ENCODE measurements at places on chromosomes 3 and 15. TPM values are rescaled to one million over a fixed set of nuclear protein-coding genes. Genes with fewer than 3 reads are reported as not detected.

DNA sequence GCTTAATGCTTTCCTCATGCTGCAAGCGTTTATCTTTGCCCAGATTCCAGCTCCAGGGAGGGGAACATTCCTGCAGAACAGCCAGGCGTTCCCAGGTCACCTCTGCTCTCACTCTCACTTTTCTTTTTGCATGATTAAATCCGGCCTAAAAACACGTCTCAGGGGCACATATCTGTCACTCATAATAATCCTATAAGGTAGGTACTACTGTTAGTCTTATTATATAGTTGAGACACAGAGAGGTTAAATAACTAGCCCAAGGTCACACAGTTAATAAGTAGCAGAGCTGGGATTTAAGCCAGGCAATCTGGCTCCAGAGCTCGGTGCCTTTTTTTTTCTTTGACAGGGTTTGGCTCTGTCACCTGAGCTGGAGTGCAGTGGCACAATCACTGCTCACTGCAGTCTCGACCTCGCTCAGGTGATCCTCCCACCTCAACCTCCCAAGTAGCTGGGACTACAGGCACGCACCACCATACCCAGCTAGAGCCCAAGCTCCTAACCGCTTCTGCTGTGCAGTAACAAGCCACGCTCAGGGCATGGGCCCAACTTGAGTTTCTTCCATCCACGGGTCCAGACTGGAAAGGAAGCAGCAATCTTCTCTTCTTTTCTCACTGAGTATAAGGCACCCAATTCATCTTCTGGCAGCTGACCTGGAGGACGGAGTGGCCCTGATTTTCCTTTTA lies 96.5 kb downstream of the LIPC start:
- DNase-seq: no peak
- no peaks in the 10 kb centered on the region for H3K27me3 ChIP-seq
- no peaks in the 10 kb centered on the region for H3K4me1 ChIP-seq
- no peak overlapping the region for H3K27ac ChIP-seq
- no peak overlapping the region for H3K4me3 ChIP-seq

Gene GOLGA8H
- not detected for total RNA-seq

GRCh38 chr15:47431501-47431900 lies 285.8 kb upstream of the SEMA6D start:
- no peaks in the 10 kb centered on the region for H3K36me3 ChIP-seq
- H3K27me3 ChIP-seq: no peaks in the 10 kb centered on the region
- no peaks in the 10 kb centered on the region for H3K4me1 ChIP-seq
- DNase-seq: no peak
- H3K4me3 ChIP-seq: no peak overlapping the region
- no peak overlapping the region for H3K27ac ChIP-seq

DNA sequence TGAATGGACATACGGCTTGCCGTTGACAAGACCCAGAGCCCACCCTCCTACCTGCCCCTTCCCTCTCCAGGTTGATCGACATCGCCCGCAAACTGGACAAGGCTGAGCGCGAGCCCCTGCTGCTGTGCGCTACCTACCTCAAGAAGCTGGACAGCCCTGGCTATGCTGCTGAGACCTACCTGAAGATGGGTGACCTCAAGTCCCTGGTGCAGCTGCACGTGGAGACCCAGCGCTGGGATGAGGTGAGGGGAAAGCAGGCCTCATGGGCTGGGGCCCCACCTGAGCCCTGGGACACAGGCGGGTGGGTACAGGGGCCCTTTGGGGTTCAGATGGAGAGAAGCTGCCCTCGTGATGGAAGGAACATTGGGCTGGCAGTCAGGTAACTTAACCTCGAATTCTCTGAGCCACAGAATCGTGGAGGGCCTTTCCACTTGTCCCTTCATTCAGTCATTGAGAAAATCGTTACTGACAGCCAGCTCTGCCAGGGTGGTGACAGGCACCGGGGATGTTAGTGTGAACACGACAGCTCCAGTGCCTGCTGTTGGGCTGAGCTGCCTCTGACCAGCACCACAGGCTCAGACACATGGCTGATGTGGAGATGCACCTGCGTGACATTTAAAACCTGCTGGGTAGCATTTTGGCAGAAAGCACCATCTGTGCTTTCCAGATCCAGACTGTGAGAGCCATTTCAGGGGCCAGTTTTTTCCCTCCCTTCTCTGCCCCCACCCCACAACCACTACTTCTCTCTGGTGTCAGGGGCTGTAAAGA lies 25.6 kb upstream of the RHO start:
- no peaks in the 10 kb centered on the region for H3K4me1 ChIP-seq
- no peak overlapping the region for H3K27ac ChIP-seq
- H3K4me3 ChIP-seq: no peak overlapping the region
- DNase-seq: no peak

- H3K4me1 ChIP-seq: no peaks in the 10 kb centered on the region
- H3K4me3 ChIP-seq: no peak overlapping the region
- no peak overlapping the region for H3K27ac ChIP-seq
- no peak for DNase-seq
Observed at GRCh38 chr15:83483612-83484011, 36.5 kb downstream of the SH3GL3 start.

Gene MUSTN1
- total RNA-seq: 7.6 TPM

DNA sequence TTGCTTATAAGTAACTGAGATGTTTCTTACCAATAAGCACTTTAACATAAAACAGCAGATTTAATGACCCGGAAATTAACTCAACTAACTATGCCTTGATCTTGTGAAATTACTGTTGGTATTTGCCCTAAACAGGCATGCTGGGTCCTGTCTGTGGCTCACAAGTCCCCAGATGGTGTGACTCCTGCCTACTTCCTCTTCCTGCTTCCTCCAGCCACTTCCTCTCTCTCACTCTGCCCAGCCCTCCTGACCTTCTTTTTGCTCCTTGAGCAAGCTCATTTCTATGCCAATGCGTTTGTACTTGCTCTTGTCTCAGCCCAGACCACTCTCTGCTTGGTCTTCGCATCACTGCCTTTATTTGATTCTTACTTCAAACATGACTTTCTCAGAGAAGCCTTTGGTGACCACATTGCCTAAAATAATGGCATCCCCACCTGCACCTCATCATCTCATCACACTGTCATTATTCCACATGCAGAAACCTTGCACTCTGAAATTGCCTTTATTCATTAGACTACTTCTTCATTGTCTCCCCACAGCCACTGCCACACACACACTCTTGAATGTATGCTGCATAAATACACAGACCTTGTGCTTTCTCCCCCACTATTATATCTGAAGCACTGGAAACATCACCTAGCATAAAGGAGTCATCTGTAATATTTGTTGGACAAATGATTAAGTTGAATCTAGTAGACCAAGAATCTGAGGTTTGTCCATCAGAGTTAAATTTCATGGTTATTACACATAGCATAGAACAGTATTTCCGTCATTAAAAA lies 256.3 kb upstream of the SEMA6D start:
- H3K36me3 ChIP-seq: no peaks in the 10 kb centered on the region
- H3K4me3 ChIP-seq: no peak overlapping the region
- DNase-seq: no peak
- no peak overlapping the region for H3K27ac ChIP-seq

GRCh38 chr3:84959470-84960271 lies 882 bp downstream of the CADM2 start:
- H3K36me3 ChIP-seq: no peaks in the 10 kb centered on the region
- H3K4me1 ChIP-seq: peaks cover 15% of the 10 kb centered on the region
- peaks cover 29% of the 10 kb centered on the region for H3K27me3 ChIP-seq
- DNase-seq: no peak
- H3K27ac ChIP-seq: no peak overlapping the region

Gene FMN1
- total RNA-seq: 0.20 TPM

GRCh38 chr3:110821586-110821985 lies 250.0 kb upstream of the NECTIN3 start:
- H3K36me3 ChIP-seq: no peaks in the 10 kb centered on the region
- H3K4me1 ChIP-seq: no peaks in the 10 kb centered on the region
- no peak overlapping the region for H3K4me3 ChIP-seq
- H3K27me3 ChIP-seq: no peaks in the 10 kb centered on the region
- DNase-seq: no peak

- no peak overlapping the region for H3K27ac ChIP-seq
- H3K4me1 ChIP-seq: no peaks in the 10 kb centered on the region
- no peaks in the 10 kb centered on the region for H3K36me3 ChIP-seq
- no peaks in the 10 kb centered on the region for H3K27me3 ChIP-seq
- DNase-seq: no peak
Observed at GRCh38 chr3:178291574-178292370, 244.5 kb upstream of the KCNMB2 start.

DNA sequence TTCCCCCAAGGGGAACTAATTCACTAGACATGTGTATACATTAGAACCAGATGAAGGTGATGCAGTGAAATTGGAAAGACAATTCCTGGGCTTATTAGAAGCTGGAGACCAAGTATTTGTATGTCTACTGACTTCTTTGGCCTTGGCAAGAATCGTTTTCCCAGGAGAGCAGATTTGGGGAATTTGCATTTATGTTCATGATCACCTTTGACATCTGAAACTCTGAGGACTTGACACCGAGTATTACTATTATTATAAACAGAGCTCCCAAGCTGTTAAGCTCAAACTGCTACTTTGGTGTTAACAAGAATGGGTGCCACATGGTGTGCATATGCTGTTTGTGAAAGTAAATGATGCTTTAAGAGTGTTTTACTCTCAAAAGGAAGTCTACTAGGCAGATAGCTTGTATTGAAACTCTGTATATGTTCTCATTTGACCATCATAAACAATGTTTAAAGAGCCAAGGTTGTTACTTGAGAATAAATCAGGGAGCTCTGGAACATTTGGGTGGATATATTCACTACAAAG lies 519.8 kb upstream of the GOLIM4 start:
- H3K27me3 ChIP-seq: no peaks in the 10 kb centered on the region
- H3K27ac ChIP-seq: no peak overlapping the region
- DNase-seq: no peak
- H3K4me1 ChIP-seq: no peaks in the 10 kb centered on the region
- H3K36me3 ChIP-seq: no peaks in the 10 kb centered on the region

GRCh38 chr15:70605606-70606410 lies 157.6 kb downstream of the UACA start:
- H3K4me3 ChIP-seq: no peak overlapping the region
- no peaks in the 10 kb centered on the region for H3K36me3 ChIP-seq
- H3K4me1 ChIP-seq: no peaks in the 10 kb centered on the region
- no peaks in the 10 kb centered on the region for H3K27me3 ChIP-seq
- DNase-seq: no peak
- H3K27ac ChIP-seq: no peak overlapping the region

DNA sequence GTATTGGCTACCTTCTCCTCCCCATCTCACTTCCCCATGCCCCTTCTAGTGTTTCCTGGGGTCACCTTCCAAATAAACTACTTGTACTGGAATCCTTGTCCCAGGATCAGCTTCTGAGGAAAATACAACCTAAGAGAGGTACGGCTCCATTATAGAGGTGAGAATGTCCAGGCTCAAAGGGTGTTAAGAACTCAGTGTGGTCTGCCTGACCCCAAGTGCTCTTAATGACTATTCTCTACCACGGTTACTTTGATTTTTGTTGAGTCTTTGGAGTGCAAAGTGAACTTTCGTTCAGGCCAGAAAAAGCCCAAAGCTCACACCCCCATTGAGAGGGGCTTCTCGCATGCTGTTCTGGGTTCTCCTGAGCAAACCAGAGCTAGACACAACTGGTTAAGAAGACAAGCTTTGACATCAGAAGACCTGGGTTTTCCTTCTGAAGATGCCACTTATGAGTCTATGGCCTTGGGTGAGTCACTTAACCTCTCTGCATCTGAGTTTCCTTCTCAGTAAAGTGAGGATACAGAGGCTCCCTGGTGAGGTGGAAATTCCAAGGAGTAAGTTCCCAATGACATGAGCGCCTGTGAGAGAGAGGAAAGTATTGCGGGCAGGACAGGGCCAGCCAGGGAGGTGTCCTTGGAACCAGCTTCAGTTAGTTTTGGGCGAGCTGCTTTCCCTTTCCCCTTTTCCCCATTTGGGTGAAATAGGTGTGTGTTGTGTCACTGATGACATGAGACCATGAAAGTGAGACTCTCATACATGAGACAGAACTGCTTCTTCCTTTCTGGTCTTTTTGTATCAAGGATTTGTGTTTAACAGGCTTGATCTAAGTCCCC lies 475.0 kb upstream of the PROK2 start:
- no peak for DNase-seq
- H3K27me3 ChIP-seq: peaks cover 12% of the 10 kb centered on the region
- no peak overlapping the region for H3K4me3 ChIP-seq
- H3K27ac ChIP-seq: no peak overlapping the region

DNA sequence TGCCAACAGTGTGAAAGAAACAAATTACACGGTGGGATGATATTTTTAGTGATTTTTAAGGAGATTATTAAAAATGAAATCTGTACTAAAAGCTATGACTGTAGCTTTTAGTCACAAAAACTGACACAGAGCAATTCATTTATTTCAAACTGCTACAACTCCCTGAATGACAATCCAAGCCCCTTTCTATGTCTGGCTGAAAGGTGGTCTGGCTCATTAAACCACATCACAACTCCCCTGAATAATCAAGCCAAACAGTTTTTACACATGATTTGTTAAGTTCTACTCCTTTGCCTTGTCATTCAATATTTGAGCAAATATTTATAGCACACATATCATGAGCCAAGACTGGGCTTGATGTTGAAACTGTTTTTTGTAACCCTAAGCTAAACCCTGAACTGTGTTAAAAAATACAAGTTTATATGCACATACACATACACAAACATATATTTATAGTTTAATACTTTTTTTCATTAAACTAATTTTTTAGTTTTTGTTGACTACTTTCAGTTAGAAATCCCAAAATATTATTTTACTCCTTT lies 125.5 kb downstream of the RBMS3 start:
- H3K4me1 ChIP-seq: no peaks in the 10 kb centered on the region
- DNase-seq: no peak
- H3K4me3 ChIP-seq: no peak overlapping the region
- no peaks in the 10 kb centered on the region for H3K36me3 ChIP-seq
- H3K27ac ChIP-seq: no peak overlapping the region

Gene HHLA2
- 0.28 TPM for total RNA-seq

DNA sequence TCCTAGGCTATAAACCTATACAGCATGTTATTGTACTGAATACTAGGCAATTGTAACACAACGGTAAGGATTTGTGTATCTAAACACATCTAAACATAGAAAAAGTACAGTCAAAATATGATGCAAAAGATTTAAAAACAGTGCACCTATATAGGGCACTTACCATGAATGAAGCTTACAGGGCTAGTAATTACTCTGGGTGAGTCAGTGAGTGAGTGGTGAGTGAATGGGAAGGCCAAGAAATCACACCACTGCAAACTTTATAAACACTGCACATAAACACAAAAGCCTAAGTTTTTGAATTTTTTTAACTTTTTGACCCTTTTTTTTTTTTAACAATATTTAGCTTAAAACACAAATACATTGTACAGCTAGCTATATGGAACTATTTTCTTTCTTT lies 204.7 kb upstream of the CTNNB1 start:
- no peaks in the 10 kb centered on the region for H3K4me1 ChIP-seq
- no peak for DNase-seq
- H3K27me3 ChIP-seq: no peaks in the 10 kb centered on the region
- H3K27ac ChIP-seq: no peak overlapping the region
- H3K36me3 ChIP-seq: no peaks in the 10 kb centered on the region

Gene SH2D7
- not detected for total RNA-seq

GRCh38 chr3:5729852-5730251 lies 542.3 kb downstream of the EDEM1 start:
- H3K27me3 ChIP-seq: no peaks in the 10 kb centered on the region
- H3K27ac ChIP-seq: no peak overlapping the region
- DNase-seq: no peak
- H3K36me3 ChIP-seq: no peaks in the 10 kb centered on the region
- H3K4me1 ChIP-seq: no peaks in the 10 kb centered on the region
- no peak overlapping the region for H3K4me3 ChIP-seq

Gene DLEC1
- 21.7 TPM for total RNA-seq
